ENCODE measurements at places on chromosomes 11 and 22.

DNA sequence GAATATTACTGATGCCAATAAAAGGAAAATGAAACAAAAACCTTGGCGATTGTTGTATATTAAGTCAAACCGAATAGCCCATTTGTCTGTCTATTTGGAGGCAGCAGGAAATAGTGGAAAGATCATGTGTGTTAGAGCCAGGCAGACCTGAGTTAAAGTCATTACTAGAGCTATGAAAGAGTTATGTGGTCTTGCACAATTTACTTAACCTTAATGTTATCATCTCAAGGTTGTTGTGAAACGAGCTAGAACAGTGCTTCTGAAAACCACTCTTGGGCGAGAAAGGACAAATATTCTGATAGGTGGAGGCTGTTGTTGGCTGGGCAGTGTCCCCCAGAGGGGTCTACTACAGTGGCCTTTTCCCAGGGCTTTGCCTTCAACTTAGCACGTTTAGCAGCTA, 60.0 kb upstream of the NUP160 start:
- DNase-seq = no peak

GRCh38 chr11:1828542-1828941, 6.2 kb upstream of the SYT8 start:
- DNase-seq = no peak

GRCh38 chr11:121194731-121195596, 93.9 kb downstream of the TECTA start:
- peak; percentile 29 for DNase-seq

DNA sequence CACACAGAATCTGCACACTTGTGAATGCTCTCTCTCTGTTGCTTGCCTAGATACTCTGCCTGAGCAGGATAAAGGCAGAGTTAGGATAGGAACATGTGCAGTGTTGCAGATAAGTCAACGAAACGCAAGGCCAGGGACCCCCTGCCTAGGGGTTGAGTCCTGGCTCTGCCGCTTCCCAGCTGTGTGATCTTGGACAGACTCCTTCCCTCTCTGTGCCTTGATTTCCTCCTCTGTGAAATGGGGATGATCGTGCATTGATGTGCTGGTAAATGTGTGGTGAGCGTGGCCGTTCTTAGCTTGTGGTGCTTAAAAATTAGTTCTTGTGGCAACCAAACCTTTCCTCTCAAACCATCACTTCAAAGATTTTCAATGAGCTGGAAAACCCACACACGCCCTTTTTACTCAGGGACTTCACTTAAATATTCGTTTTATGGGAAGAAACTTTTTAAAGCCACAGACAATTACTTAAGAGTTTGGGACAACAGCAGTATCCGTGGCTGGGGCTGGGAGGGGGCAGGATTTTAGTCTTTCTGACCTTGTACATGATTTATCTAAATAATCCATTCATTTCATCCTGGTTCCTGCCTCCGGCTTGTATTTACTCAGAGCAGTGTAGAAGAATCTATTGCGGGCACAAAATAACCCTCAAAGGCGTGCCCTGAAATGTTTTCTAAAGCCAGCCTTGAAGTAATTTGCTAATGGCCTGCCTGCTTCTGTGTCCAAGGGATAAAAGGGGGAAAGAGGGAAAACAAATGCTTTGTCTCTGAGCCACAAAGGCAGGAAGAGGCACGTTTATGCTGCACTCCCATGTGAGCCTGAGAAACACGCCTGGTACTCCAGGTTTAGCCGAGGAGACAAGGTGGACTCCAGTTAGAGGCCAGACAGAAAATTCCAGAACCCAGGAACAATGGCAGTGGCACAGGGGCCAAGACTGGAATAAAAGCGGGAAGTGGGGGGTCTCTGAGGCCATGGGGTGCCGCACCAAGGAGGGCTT, 85.0 kb upstream of the CRYBB3 start:
- no peak for DNase-seq

DNA sequence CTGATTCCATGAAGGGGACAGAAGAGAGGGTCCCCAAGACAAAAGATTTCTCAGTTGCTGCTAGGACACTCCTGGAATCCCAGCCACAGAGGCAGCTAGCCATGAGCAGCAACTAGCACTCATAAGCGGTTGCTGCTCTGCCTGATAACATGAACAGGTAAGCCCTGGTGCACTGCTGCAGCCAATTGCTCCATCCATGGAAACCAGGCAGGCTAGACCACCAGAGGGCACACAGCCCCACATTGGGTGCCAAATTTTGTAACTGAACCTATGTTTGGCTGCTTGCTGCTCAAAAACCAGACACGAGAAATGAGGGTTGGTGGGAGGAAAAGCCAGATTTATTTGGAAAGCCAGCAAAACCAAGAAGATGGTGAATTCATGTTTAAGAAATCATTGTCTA, 21.9 kb upstream of the QSER1 start:
- DNase-seq = no peak

Data from PC-9 (cell line).